ENCODE measurements at places on chromosomes 5 and 9.

DNA sequence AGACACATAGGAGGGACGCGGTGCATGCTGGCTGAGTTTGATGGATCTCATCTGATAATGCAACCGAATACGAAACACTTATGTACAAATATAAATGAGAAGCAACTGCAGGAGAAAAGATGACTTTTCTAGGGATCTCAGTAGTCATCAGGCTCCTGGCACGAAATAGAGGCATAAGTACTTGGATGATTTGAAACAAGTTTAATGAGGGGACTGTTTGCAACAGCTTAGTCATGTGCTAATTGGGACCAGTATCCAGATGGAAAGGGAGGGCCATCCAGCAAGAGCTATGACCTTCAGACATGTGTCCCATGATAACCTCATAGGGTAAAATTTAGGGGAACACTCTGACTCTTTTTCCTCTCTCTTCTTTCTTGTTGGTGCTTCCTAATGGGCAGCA, 123.0 kb downstream of the EGFLAM start:
- DNase-seq = no peak

DNA sequence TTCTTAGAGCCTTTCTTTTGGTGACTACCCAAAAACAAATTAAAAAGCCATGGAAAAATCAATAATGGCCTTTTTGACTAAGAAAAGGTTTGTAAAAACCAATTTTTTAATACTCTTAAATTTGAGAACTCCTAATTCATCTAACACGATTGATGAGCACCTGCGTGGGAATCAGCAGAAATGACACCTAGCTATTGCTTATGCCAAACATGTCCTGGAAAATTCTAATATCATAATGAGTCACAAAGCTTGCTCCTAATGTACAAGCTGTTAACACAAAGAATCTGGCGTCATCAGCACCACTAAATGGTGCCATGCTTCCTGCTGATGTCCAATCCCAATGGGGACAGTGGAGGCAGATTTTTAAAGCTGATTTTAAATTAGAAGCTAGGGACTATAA, 146.2 kb upstream of the LRRTM2 start:
- DNase-seq = no peak

DNA sequence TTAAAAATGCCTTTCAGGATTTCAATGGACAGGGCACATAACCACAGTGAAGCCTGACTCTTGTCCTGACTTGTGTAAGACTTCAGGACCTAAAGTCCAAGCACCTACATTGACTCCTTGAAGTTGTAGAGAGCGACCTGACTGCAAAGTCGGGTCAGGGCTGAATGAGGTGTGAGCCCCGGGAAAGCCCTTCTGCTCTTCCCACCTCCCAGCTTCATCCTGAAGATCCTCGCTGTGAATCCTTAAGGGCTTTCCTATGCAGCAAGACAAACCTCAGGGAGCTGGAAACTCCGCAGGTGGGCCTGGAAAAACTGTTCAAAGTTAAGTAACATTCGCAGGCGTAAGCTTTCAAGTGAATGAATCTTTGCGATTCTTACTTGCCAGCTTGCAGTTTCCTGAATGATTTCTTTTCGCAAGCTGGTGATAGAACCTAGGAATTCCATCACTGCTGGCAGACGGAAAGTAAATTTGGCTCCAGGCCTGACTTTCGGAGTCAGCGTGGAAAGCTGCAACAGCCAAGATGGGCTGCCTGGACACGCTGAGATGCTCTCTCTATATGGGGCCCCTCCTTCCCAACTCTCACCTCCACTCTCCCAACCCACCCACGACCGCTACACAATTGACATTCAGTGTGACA, 10.9 kb downstream of the SEMA5A start:
- DNase-seq = no peak

- DNase-seq = no peak
Measured at GRCh38 chr9:72048850-72049249, 11.6 kb downstream of the C9orf57 start.

DNA sequence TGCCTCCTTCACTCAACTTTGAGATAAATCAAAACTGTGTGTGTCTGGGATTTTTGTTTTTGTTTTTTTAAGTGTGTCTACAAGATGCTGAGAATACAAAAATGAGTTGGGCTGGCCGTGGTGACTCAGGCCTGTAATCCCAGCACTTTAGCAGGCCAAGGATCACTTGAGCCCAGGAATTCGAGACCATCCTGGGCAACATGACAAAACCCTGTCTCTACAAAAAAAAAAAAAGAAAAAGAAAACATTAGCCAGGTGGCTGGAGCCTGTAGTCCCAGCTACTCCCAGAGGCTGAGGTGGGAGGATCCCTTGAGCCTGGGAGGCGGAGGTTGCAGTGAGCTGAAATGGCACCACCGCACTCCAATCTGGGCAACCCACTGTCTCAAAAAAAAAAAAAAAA, 21.0 kb downstream of the HNRNPK start:
- no peak for DNase-seq

GRCh38 chr9:91858213-91859030, 91.6 kb downstream of the ROR2 start:
- DNase-seq = no peak

DNA sequence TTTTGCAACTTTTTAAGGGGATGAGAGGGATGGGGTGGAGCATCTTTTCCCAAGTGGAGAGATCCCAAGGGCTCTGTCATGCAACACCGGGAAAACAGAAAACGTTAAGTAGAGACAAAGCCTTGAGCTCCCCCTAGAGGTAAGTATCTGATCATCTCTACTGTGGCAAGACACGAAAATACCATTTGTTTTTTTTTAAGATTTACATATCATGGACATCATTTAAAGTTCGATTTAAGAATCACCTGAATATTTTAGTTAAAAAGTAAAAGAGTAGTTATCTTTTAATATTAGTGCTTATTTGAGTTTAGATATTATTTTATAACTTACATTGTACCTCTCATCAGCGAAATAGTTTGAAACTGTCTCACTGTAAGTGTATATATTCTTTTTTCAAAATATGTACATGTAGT, 200.4 kb downstream of the LRRC70 start:
- DNase-seq = no peak

DNA sequence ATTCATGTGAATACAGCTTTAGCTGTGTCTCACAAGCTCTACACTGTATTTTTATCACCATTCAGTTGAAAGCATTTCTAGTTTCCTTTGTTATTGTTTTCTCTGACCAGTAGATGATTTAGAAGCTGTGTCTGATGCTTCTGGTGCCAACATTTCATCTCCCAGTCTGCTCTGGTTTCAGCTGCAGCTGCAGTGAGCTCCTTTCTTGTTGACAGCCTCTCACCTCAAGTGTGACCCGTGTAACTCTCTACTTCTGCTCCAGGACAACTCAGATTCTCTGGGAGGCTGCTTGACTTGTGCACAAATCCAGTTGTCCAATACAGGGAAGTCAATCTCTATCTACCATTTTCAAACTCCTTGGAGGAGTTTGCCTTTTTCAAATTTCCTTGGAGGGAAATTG, 504.8 kb downstream of the DIRAS2 start:
- no peak for DNase-seq

DNA sequence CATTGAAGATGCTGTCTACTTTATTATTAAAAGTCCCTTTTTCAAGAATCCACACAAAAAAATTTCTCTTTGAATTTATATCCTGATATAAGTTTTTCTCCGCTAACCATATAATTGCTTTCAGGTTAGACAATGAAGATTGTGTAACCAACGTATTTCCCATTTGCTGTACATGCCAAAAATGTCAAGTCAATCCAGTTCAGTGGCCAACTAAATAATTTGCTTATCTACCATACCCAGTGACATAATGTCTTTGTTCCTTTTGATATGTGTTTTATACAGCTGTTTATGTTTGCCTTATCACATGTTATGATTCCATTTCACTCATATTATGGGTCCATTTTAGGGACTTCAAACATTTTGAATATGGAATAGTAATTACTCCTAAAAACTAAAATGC, 349.9 kb downstream of the EFNA5 start:
- no peak for DNase-seq

- DNase-seq = no peak
Measured at GRCh38 chr5:88870285-88870684, 12.7 kb downstream of the MEF2C start.

DNA sequence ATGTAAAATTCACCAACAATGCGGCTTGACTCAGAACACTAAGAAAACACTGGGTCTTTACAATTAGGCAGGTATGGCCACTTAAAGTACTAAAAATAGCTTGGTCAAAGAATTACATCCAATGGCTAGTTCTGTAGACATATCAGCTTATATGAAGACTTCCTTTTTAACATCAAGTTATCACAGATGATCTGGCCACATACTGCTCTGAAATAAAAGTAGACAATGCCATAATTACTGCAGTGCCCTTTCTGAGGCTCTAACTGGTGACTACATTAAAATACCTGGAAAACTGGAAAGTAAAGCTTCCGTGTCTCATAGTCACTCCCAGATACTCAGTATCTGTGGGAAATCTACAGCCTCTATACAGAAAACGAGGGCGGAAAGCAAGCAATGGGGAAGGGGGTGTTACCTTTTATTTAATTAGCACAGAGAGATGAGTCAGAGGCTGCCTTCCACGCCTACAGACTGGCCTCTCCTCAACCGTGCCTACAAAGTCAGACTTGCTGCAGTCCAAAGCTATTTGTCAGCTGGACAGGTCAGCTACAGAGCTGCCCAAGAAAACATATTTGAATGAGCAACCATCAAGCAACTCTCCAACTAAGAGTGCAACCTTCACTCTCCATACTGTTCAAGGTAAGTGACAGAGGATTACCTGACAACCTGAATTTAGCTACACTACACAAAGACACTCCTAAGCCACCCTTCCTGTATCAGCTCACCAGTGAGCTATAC, 8.7 kb downstream of the SERINC5 start:
- peak; percentile 67 for DNase-seq

- DNase-seq = no peak
Measured at GRCh38 chr5:36040651-36041536, 25.8 kb downstream of the UGT3A2 start.

GRCh38 chr5:43702815-43703214, 99.8 kb downstream of the NNT start:
- DNase-seq = no peak

- DNase-seq = no peak
Measured at GRCh38 chr9:98583417-98583816, 125.3 kb downstream of the GABBR2 start.

DNA sequence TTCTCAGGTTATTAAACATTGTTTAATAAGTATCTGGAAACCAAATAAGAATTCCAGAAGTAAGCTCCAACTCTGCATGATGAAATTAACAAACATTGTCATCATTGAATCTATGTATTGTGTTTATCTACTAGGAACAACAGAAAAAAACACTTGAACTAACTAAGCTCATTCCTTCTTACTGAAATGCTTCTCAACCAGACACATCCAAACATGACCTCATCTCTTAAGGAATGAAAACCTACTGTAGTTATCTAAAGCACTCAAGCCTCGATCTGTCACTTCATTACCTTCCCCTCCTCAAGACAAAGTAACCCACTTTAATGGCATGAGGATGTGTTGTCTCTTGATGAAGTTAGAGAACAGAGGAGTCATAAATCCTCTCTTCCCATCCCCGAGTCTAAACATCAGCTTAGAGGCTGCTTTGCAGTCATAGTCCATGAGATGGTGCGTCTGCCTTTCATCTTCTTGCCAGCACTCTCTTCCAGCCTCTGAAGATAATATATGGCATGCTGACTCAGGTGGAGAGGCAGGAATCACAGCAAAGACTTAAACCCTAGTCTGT, 86.5 kb downstream of the CEMIP2 start:
- DNase-seq = no peak

DNA sequence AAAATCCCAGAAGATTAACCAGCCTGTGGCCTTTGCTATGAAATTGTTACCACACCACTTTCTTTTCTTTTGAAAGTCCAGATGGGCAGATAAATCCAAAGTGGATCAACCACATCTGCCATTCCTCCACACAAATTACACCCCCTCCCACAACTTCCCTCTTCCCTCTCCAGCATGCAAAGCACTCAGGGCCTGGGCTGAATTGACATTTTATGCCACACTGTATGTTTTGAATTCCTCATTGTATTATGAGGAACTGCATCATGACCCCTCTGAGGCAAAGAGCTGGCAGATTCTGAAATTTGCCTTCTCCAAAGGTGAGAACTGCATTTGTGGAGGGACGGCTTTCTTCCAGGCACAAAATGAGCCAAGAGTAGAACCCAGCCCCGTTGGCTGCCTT, 589.2 kb upstream of the KLF4 start:
- no peak for DNase-seq

DNA sequence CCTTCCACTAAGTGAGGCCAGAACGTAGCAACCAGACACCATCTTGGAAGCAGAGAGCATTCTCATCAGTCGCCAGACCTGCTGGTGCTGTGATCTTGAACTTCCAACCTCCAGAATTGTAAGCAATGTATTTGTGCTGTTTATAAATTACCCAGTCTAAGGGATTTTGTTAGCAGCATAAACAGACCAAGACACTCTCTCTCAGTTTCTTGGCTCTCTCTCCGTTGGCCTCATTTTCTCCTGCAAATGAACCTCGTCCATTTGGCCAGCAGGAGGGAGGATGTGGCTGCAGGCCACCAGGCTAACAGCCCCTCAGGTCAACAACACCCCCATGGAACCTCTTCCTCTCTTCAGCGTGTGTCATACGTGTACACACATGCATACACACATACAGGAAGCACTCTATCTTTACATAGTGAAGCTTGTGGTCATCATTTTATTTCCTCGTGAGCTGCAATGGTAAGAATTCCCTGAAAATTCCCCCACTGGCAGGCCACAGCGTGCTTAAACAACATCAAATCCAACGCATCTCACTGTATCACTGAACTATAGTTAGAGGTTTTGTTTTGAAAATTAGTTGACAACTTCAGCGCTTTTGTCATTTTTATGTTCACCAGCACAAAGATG, 62.8 kb upstream of the PPP1R26 start:
- DNase-seq = no peak

GRCh38 chr5:71794061-71794695, 75.1 kb downstream of the CARTPT start:
- no peak for DNase-seq

DNA sequence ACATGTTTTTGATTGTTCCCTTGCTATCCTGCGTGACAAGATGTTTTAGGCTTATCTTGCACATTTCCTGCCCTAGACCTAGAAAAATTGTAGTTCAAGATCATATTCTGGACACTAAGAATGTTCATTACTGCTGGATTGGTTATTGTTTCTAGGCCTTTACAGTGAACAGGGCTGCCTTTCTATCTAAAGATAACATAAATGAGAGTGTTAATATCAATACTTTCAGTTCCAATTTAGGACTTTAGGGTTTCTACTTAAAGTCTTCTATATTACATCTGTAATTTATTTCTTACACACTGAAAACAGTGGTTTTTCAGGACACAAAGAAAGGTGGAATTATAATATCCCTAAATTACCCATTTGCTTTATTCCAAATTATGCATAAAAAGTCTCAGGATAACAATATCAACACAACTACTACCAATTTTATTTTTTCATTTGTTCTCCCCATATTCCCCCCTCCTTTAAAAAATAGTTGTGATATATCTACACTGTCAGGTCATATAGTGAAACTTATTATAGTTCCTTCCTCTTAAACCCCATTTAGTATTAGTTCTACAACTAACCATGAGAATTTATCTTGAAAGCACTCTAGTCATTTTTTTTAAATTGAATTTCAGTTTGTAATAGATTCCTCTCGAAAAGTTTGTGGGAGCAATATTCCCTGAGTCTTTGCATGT, 293.9 kb upstream of the RIOK2 start:
- no peak for DNase-seq
